CD8-positive, alpha-beta T cell (primary cell): ENCODE measurements at places on chromosomes 4 and X. TPM values are rescaled to one million over a fixed set of nuclear protein-coding genes. Genes with fewer than 3 reads are reported as not detected.
A peak's percentile ranks its signal among the peaks of the same experiment; 100 is the strongest.

GRCh38 chrX:153538424-153538823 is 21.0 kb downstream of the ATP2B3 start:
- no peak for DNase-seq

DNA sequence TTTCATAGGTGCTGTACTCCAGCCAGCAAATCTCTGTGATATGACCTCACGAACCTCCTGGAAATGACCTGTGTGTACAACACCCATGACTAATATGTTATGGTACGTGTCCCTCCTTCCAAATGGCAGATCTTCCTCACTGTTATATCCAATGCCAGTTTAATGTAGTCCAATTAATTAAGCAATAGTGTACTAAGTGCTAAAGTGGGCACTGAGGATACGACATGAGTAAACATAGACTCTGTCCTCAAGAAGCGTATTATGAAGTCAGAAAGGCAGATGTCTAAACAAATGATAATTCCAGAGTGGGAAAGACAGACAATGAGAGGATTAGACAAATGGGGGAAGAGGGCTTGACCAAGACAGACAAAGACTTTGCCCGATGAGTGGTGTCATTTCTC is 33.9 kb downstream of the GPRIN3 start:
- no peak for DNase-seq

- DNase-seq = no peak
These were observed 44.4 kb downstream of the REPS2 start for GRCh38 chrX:16990839-16991238.

DNA sequence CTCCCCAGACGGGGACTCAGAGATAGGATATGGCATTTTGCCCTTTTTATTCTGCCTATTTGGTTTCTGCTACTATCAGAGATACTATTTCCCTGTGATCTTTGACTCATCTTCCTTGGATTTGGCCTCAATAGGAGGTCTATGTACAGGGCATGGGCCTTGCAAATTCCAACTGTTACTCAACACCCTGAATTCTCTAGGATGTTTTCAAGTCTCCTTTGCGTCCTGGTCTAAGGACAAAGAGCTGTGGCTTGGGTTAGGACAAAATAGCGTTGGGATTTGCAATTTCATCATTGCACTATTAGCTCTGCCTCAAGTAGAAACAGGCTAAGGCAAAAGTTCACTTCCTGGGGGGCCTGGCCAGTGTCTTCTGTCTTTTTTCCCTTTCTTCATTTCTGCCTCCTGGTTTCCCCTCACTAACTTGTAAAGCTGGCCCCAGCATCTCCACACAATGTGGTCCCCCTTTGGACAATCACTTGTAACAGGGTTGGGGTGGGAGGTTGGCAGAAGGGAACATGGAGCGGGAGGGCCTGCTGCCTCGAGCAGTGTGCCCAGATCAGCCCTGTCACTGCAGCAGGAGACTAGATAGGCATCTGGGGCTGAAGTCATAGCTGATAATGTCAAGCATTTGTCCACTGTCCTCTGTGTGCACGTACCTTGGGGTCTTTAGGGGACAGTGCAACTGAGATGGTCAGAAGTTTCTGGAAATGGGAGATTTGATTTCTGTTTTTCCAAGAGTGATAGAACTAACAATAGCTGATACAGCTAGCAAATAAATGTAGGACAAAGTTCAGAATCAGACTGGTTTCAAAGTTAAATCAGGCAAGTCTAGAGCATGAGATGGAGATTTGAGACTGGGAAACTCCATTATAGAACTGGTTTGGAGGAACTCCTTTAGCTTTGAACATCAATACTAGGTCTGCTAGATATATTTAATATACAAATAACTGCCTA is 25.8 kb upstream of the STBD1 start:
- DNase-seq = no peak

DNA sequence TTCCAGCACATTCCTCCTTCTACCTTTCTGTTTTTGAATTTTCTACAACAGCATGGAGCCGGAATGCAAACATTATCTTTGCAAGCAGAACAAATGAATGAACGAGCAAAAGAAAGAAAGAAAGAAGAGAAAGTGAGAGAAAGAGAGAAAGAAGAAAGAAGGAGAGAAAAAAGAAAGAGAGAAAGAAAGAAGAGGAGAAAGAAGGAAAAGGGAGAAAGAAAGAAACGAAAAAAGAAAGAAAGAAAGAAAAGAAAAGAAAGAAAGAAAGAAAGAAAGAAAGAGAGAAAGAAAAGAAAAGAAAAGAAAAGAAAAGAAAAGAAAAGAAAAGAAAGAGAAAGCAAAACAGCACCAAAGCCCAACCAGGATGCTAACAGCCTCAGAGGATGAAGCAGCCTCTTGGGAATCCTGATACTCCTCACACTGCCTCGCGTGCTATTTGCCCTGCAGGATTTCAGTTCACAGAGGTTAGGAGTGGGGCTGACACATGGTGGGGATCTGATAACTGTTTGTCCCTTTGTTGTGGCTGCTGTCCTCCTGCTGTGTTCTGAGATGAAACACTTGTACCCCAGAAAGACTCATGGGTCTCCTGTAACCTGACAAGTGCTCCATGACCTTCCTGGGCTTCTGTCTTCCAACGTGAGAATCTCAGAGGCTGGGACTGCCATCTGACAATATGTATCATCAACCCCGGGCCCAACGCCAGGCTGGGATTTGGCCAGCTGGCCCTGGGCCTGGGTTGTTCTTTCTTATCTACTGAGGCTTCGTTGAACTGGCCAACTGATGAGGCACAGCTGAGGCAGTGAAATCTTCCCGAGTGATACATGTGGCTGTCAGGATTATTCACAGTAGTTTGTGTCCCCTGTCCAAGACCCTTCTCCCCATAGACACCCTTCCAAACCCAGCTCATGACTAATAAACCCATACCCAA is 61.0 kb downstream of the SEPSECS start:
- no peak for DNase-seq

- DNase-seq = no peak
These were observed 52.0 kb downstream of the CDS1 start for GRCh38 chr4:84634961-84635360.

GRCh38 chr4:82639971-82640370 is 78.2 kb upstream of the TMEM150C start:
- DNase-seq = no peak

- DNase-seq = no peak
These were observed 6.3 kb upstream of the C4orf36 start for GRCh38 chr4:86898562-86898961.

DNA sequence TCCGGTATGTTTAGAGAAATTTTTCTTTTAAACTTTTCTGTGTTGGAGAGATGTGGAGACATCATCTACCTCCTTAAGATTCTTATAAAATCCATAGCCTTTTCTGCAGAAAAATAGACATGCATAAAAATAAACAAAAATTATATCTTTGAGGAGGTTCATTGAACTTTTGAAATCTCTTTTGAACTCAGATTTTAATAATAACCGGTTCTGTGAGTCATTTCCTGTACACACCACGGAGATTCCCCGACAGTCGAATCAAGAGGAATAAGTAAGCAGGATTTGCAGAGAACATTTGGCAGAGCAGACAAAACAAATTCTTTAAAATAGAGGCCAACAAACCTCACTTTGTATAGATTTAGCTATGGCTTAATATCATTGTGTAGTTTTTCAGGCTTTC is 918.7 kb upstream of the POU3F4 start:
- no peak for DNase-seq

DNA sequence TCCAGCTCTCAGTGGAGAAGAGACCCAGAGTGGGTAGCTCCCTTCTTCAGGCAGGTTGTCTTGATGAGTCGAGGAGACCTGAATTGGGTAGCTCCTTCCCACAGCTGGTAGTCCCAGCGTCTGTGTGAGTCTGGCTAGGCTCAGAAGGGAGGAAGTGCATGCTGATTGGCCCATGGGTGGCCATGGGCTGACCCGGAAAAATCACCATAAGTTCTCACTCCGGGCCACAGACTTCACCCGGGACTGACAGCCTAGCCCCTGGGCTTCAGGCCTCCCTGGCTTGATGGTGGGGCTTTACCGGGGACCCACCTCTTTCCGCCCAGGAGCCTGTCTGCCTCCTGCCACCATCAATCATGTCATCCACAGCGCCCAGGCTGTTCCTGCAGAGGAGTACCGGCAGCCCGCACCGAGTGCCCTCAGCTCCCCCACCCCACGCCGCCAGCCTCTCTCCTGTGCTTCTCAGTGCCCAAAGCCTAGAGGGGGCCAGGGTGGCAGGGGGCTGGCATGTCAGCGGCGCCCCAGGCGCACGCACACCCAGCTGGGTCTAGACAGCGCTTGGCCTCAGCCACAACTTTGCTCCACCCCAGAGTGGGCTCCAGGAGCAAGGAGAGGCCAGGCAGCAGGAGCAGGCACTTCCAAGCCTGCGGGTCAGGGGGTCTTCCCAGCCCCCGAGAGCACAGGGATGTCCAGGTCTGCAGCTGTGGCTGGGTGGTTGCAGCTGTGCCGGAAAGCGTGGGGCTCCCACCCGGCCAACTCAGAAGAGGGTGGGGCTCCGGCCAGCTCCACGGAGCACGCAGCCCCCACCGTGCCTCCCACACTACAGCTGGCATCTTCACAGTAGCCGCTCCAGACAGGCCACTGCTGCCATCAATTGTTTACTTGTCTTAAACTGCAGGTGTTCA is 16.1 kb upstream of the SAT1 start:
- DNase-seq = peak; percentile 42

DNA sequence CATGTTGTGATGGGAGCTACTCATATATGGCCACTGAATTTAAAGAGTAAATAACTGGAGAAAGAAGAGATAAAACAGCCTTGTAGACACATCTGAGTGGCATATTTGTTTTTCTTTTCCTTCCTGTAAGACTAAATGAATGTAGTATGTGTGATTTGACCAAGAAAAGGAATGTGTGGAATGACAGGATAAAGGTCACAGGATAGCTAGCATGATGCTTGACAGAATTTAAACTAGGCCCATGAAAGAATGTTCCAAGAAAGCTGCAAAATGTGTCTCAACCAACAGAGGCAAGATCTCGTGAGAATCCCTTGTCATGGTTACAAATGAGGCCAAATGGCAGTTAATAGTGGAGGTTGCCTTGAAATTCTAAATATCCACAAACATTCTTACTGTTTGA is 137.0 kb downstream of the KCNIP4 start:
- DNase-seq = no peak

GRCh38 chr4:175385797-175386196 is 426.3 kb downstream of the GPM6A start:
- DNase-seq = no peak

DNA sequence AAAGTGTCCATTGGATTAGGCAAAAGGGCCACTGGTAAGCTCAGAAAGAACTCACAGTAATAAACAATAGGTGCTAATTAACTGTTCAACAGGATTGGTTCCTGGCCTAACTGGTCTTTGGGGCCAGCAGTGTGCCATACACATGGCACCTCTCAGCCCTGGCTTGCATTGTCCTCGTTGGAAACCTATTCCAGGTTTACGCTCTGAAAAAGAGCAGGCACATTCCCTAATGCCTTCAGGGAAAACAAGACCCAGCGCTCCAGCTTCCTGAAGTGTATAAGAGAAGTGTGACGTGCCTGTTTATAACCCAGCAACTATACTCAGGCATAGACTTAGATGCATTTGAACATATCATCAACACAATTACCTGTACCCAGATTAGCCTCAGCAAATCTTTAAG is 51.9 kb upstream of the RBM47 start:
- no peak for DNase-seq

DNA sequence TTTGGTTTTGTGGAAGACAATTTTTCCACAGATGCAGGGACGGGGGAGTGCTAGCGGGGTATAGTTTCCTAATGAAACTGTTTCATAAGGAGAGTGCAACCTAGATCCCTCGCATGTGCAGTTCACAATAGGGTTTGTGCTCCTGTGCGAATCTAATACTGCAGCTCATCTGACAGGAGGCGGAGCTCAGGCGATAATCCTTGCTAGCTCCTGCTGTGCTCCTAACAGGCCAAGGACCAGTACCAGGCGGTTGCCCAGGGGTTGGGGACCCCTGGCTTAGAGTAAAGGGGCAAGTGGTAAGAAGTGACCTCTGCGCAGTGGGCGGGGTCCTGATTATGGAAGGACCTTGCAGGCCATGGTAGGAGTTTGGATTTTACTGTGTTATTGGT is 3.8 kb downstream of the SCML1 start:
- no peak for DNase-seq

GRCh38 chrX:39017077-39017476 is 215.8 kb downstream of the MID1IP1 start:
- no peak for DNase-seq

DNA sequence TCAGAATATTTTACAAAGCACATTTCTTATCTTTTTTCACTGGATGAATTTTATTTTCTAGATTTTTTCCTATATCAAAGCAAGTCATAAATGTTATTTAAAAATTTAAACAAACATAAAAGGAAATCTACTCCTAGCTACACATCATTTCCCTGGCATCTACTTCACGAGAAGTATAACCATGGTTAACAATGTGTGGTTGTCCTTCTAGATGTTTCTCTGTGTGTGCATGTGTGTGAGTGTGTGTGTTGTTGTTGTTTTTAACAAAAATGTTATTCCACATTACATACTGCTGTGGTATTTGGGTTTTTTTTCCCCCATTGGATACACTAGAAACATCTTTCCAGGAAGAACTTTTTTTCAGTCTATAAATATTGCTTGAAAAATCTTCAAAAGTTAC is 103.1 kb downstream of the CHIC2 start:
- no peak for DNase-seq

DNA sequence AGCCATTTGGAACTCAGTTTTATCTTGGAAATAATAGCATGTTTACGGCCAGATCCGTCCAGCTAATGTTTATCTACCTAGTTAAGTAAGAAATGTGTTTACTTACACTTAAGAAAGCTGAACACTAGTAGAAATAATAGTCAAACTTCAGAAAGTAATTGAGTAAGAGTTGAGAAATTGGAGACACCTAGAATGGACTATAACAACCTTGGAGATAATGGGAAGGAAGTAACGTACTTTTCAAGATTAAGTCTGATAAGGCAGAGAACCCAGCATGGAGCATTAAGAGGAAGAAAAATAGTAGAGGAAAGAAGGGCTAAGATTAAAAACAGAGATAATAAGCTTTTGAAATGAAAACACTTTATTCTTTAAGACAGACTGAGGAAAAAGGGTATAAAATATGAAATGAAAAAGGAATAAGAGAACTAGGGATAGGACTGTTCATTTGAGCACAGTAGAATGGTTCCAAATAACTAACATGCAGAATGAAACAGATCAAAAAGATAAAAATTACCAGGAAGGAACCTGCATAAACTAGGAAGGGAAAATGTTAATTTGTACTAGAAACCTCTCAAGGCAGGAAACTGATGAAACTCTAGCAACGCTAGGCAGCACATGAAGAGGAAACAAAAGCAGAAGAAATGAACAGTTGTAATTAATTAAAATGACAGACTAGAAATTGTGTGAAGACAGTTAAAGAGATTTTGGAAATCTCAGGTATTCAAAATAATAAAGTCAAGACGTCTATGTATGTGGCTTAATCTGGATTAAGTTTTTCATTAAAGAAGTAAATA is 71.7 kb downstream of the FBXW7 start:
- no peak for DNase-seq

GRCh38 chrX:16552546-16552945 is 97.4 kb upstream of the S100G start:
- DNase-seq = no peak

- no peak for DNase-seq
These were observed 178.2 kb downstream of the PTTG2 start for GRCh38 chr4:38138363-38138762.

Gene RIBC1
- total RNA-seq = 0.81 TPM

Gene REELD1
- total RNA-seq = 1.00 TPM

Gene SLC10A7
- total RNA-seq = 6.7 TPM

Gene MAGEB1
- not detected for total RNA-seq

Gene GYPB
- not detected for total RNA-seq

Gene PCDH7
- total RNA-seq = not detected

Gene PLAC1
- not detected for total RNA-seq

Gene PSAPL1
- total RNA-seq = not detected

Gene APLN
- not detected for total RNA-seq

Gene NSG1
- 15.8 TPM for total RNA-seq

Gene MAGEA3
- total RNA-seq = not detected

Gene MAGEE2
- total RNA-seq = not detected

Gene TMEM150C
- total RNA-seq = not detected
